ENCODE measurements at places on chromosomes 12 and 14.
A peak's percentile ranks its signal among the peaks of the same experiment; 100 is the strongest.

- H3K36me3 ChIP-seq: no peaks in the 10 kb centered on the region
- peaks cover 70% of the 10 kb centered on the region for H3K27me3 ChIP-seq
- DNase-seq: no peak
- H3K4me3 ChIP-seq: peak overlapping the region; percentile 72
- H3K27ac ChIP-seq: no peak overlapping the region
These were observed 613 bp downstream of the ARHGEF40 start for GRCh38 chr14:21070610-21071224.

DNA sequence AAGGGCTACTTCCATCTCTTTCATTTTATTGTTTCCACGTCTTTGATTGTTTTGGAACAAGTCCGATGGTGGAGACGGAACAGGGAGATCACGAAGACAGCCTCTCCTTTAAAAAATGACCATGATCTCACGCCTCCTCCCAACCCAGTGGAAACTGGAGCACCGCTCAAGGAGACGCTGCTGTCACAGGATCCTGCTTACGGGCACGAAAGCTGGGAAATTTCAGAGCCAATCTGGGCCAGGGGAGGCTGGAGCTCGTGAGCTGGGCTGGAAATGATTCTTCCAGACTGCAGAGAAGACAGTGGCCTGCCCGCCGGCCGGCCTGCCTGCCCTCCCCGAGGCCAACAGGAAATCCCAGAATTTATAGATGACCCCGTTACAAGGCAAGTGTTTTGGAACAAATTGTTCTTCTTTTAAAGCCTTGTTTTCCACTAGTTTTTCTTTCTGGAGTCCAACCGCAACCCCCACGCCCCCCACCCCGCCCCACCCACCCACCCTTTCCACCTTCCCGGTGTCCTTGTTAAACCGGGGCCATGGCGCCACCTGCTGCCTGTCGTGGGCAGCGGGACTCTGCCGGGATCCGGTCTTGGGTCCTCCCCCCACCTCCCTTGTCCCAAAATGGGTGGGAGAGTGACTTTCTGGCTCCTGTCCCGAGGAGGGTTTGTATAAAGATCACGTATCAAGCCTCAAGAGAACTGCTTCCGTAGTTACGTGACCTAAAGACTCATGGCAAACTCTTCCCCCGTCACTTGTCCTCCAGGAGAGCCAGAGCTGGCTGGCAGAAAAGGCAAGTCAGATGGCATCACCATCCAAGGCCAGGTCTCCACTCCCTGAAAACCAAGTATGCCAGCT lies 40.3 kb downstream of the MAP1LC3B2 start:
- no peaks in the 10 kb centered on the region for H3K36me3 ChIP-seq
- peak overlapping the region; percentile 10 for H3K27ac ChIP-seq
- H3K4me1 ChIP-seq: peaks cover 11% of the 10 kb centered on the region
- no peaks in the 10 kb centered on the region for H3K27me3 ChIP-seq
- peak; percentile 79 for DNase-seq

DNA sequence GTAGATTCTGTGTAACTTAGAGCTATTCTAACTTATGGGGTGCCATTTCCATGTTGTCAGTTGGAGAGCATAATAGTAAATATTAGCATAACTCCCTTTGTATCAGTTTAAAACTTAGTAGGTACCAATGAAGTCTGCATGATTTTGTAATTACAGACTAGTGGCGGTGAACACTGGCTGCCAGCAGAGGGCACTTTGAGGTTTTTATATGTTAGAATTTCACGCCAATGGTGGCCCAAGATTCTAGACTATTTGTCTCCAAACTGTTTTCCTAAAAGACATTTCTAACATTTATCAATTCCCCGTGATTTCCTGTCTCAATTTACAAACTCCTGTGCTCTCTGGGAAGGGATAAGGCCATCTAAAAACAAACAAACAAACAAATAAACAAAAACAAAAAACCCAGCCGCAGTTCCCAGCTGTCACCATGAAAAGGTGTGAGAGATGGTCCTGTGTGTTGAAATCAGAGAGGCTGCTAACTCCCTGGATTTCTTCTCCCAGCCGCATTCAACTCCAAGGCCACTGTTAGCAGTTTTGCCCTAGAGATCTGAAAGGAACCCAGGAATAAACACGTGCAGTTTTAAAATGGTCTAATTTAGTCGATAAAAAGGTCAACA lies 57.6 kb downstream of the BRMS1L start:
- no peak overlapping the region for H3K4me3 ChIP-seq
- no peaks in the 10 kb centered on the region for H3K27me3 ChIP-seq
- no peaks in the 10 kb centered on the region for H3K36me3 ChIP-seq
- no peaks in the 10 kb centered on the region for H3K4me1 ChIP-seq
- no peak for DNase-seq

DNA sequence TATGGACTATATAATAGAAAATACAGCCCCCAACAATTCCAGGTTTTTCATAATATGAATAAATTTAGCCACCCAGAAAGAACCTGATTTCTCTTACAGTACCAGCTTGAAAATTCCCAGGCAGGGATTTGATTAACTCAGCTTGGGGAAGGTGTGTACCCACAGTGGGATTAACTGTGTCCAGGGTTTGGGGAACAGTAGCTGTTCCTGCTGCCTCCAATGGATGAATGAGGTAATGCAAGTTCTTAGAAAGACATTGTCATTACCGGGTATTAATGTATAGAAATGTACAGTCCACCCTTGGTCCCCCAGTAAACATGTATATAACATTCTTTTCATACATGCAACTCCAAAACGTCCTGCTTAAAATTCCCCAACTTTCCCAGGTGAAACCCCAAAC lies 115.6 kb downstream of the LRIG3 start:
- H3K4me3 ChIP-seq: no peak overlapping the region
- H3K27ac ChIP-seq: no peak overlapping the region
- no peaks in the 10 kb centered on the region for H3K4me1 ChIP-seq
- H3K36me3 ChIP-seq: no peaks in the 10 kb centered on the region

GRCh38 chr14:96162265-96162664 lies 42.4 kb upstream of the BDKRB2 start:
- H3K36me3 ChIP-seq: no peaks in the 10 kb centered on the region
- H3K27ac ChIP-seq: no peak overlapping the region
- H3K4me3 ChIP-seq: no peak overlapping the region
- no peaks in the 10 kb centered on the region for H3K27me3 ChIP-seq
- no peak for DNase-seq

GRCh38 chr14:24311837-24312615 lies 724 bp downstream of the LTB4R start:
- no peak for DNase-seq
- peaks cover 65% of the 10 kb centered on the region for H3K36me3 ChIP-seq
- H3K4me3 ChIP-seq: peak overlapping the region; percentile 80
- H3K27me3 ChIP-seq: no peaks in the 10 kb centered on the region
- H3K27ac ChIP-seq: peak overlapping the region; percentile 87
- H3K4me1 ChIP-seq: peaks cover 78% of the 10 kb centered on the region

DNA sequence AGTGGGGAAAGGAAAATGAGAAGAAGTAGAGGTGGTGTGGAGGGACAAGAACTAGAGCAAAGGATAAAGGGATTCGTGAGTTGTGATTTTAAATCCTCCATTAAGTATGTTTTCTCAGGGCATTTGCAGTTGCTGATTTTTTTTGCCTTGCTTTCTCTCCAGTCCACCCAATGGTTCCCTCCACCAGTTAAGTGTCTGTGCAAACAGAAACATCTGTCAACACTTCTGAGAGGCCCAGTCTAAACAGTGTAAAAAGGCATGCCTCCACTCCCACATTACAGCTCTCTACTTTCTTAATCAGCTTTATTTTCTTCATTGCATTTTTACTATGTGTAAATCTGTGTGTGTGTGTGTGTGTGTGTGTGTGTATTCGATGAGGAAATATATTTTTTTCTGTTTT lies 141.2 kb downstream of the PPFIA2 start:
- H3K4me1 ChIP-seq: no peaks in the 10 kb centered on the region
- no peaks in the 10 kb centered on the region for H3K36me3 ChIP-seq
- no peak overlapping the region for H3K27ac ChIP-seq
- no peak for DNase-seq

- H3K27ac ChIP-seq: no peak overlapping the region
- peak; percentile 74 for DNase-seq
- H3K4me3 ChIP-seq: no peak overlapping the region
- H3K4me1 ChIP-seq: peaks cover 11% of the 10 kb centered on the region
These were observed 4.1 kb downstream of the CKB start for GRCh38 chr14:103518422-103519042.

DNA sequence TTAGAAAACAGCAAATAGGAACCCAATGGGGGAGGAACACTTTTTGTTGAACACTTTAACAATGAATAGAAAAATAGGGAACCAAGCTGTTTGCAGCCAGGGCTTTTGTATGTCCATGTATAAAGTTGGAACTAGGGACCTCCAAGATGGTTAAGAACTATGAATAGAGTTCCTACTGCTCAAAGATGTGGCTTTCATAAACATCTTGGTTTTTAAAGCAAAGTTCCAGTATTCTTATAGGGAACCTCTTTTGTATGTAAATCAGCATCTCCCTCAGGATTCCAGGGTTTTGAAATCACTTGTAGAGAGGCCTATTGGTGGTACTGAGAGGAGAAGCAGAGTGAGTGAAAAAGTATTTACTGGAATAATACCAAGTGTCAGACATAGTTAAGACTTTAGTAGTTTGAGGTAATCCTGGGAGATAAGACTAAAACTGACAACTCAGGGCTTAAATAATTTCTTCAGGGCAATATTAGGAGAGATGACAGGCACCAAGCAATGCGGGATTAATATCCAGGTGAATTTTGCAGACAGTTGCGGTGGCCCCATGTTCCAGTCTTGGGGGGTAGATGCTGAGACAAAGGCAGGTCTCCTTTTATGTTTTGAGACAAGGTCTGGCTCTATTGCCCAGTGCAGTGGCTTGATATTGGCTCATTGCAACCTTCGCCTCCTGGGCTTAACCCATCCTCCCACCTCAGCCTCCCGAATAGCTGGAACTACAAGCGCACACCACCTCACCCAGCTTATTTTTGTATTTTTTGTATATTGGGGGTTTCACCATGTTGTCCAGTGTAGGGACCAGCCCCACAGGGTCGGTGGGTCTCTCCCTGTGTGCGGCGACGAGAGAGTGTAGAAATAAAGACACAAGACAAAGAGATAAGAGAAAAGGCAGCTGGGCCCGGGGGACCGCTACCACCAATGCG lies 10.4 kb upstream of the EID3 start:
- peaks cover 94% of the 10 kb centered on the region for H3K36me3 ChIP-seq
- H3K27me3 ChIP-seq: no peaks in the 10 kb centered on the region
- H3K27ac ChIP-seq: no peak overlapping the region
- H3K4me1 ChIP-seq: peaks cover 40% of the 10 kb centered on the region
- DNase-seq: no peak

All from activated T-cell treated with anti-CD3 and anti-CD28 coated beads, Interleukin-2, amount 50 U/mL, for 24 hours (primary cell).